ENCODE measurements at places on chromosomes 7 and 10. TPM values are rescaled to one million over a fixed set of nuclear protein-coding genes. Genes with fewer than 3 reads are reported as not detected.

GRCh38 chr10:126421756-126422256, 33.5 kb upstream of the ADAM12 start:
- no peak for DNase-seq

- no peak for DNase-seq
Observed at GRCh38 chr7:155401231-155401630, 56.7 kb upstream of the EN2 start.

- peak; percentile 0 for DNase-seq
Observed at GRCh38 chr10:45421221-45422097, 47.4 kb downstream of the ALOX5 start.

GRCh38 chr10:126497672-126498071, 109.4 kb upstream of the ADAM12 start:
- DNase-seq: no peak

DNA sequence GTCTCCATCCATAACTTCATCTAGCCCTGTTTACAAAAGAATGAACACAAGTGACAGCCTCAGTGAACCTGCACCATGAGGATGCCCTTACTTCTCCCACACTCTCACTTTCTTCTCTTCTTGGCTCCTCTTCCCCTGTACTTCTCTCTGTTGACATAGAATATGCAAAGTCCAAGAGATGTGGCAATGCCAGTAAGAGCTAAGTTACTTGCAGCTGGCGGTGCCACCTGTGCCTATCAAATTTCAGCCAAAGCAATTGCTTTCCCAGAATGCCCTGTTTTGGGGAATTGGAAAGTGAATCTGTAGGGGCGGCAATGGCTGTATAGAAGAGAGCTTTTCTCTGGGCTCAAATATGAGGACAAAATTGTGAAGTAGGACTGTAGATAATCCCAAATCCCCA, 557.8 kb downstream of the AUTS2 start:
- DNase-seq: no peak

DNA sequence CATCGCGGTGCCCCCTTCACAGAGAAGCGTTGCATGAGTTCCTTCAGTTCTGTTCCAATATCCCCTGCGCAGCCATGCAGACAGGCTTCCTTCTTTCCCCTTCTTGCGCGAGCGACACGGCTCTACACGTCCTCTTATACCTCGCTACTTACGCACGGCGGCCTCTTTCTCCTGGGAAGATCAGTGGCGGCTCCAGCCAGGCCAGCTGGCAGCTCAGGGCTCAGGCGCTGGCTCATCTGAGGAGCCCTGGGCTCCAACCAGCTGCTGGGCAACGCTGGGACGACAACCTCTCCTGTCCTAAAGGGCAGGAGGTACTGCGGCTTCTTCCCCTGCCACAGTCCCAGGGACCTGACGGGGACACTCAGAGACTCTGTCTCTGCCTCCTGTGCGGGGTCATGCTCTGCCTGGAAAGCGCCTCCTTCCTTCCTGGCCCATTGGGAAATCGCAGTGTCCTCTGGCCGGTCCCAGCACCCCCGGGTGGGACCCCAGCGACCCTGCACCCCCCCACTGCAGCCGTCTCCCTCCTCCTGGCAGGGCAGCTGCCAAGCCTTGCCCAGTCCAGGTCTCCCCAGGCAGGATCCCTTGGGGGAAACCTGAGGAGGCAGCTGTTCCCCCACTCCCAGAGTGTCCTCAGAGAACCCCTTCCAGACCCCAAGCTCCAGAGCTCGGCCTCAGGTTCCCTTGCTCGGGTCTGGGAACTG, 5.0 kb upstream of the FAM20C start:
- peak; percentile 27 for DNase-seq

GRCh38 chr7:78443811-78444210, 645.2 kb downstream of the PHTF2 start:
- peak; percentile 5 for DNase-seq

DNA sequence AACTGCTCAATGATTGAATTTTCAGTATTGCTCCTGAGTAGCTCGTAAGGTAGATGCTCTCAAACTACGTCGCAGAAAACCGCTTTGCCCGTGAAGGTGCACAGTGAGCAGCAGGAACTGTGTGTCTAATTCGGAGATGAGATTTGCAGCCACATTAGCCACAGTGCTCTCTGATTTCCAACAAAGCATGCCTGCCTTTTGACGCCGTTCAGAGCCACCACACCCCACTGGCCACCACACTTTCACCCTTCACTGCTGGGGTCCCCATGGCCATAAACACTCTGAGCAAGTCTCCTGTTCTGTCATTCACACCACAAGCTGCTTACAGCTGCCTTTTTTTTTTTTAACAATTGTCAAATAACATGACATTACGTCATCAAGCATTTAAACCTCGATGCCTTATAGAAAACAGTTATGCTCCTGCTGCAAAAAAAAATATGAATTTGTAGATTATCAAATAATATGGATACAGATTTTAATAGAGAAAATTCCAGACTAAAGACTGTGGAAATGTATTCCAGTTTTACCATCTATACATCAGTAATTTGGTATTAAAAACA, 578.8 kb upstream of the PFKP start:
- DNase-seq: no peak

FMC1 gene
- 16.9 TPM for total RNA-seq

IDI2 gene
- not detected for total RNA-seq

MYO3A gene
- 0.46 TPM for total RNA-seq

Measured in neural progenitor cell (in vitro differentiated cells).